ENCODE measurements at places on chromosomes 3 and 15.
A peak's percentile ranks its signal among the peaks of the same experiment; 100 is the strongest.

GRCh38 chr15:87704276-87704675 is 552.3 kb downstream of the NTRK3 start:
- DNase-seq: no peak

DNA sequence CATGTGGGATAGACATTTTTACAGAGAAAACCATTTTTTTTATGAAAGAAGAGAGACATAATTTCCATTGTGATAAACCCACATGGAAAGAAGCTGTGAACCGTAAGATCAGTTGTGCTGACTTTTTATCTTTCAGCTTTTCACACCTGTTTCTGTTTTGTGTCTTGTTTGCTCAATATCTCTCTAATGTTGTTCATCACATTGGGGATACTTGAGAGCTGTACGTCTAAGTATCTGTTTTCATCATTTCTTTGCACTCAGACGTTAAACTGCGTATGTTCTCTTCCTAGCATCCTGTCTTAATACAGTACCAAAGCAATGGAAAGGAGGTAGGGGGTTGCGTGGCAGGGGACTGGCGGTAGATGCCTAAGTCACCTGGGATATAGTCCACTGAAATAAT is 449.0 kb downstream of the NAALADL2 start:
- no peak for DNase-seq

DNA sequence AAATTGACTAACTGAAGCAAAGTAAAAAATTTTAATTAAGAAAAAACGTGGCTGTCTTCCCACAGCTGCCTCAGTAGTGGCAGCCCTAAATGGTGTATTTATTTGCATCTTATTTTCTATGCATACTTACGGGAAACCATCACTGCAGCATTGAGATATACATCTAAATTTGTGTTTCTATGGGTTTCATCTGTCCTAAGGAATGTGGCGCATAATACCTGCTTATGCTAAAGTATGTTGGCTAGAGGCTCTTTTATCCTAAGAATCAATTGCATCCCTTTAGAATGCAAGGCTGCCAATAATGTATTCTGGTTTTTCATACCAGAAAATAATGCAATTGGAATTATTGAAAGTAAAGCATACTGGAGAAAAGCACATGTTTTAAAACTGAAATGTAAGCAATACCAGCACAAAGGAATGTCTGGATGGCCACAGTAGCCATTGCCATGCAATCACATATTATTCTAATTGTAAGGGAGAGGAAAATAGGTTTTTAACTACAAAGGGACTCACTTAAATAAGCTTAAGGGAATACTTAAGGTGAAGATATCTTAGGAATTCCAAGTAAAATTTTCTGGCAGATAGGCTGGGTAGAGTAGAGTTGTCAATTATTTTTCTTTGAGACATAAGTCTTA is 834.5 kb upstream of the NECTIN3 start:
- no peak for DNase-seq

DNA sequence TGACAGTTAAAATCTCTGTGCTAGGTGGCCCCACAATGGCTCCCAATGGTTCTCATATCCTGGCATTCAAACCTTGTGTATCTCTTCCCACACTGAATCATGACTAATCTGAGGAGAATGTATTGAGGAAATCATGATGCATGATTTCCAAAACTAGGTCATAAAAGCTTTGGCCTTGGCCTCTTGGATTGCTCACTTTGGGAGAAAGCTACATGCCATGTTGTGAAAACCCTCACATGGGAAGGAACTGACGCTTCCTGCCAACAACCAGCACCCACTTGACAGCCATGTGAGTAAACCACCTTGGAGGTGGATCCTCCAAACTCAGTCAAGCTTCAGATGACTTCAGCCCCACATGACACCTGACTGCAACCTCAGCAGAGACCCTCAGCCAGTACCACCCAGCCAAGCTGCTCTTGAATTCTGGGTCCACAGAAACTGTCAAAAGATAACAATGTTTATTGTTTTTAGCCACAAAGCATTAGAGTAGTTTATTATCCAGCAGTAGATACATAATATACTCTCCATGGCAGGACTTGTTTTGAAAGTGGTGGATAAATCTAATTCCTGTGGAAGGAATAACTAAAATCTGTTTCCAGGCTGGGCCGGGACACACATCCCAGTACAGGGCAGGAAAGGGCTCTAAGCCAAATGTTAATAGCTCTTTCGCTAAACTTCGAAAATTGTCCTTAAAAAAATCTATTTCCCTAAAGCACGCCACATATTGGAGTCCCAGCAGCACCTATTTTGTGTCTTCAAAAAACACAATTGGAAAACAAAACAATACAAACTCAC is 1.0 kb upstream of the ZNF620 start:
- DNase-seq: no peak

GRCh38 chr15:71775856-71776255 is 34.5 kb upstream of the NR2E3 start:
- DNase-seq: no peak

- DNase-seq: no peak
These were observed 42.9 kb upstream of the RPL32 start for GRCh38 chr3:12884186-12884680.

DNA sequence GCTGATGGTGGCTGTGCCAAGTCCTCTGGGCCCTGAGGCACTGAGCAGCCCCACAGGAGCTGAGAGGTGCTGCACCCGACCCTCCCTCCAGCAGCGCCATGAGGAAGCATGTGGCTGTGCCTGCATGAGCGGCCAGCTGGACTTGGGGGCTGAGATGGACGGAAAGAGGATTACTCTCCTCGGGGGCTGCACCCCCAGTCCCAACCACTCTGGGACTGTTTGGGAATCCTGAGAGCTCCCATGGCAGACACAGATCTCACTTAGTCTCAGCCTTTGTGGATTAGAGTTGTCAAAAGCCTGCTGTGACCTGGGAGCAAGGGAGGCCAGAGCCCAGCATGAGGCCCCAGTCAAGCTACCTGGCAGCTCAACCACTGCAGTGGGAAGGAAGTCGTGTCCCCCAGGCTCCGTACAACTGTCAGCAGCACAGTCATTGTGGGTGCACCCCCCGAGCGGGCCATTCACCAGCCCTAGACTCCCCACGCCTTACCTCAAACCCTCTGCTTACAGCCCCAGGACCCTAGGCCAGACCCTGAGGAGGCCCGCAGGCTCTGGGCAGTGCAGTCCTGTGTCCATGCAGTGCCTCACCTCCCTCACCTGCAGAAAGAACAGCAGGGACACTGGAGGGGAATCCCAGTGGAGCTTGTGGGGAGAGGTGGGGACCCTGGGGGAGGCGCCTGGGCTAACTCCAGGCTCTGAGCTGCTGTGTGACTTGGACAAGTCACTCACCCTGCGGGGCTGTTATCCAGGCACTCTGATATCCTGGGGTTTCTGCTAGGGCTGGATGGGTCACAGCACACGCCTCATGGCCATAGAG is 17.1 kb downstream of the PRR23E start:
- DNase-seq: no peak

- no peak for DNase-seq
These were observed 12.4 kb downstream of the SLC2A2 start for GRCh38 chr3:171013822-171014748.

DNA sequence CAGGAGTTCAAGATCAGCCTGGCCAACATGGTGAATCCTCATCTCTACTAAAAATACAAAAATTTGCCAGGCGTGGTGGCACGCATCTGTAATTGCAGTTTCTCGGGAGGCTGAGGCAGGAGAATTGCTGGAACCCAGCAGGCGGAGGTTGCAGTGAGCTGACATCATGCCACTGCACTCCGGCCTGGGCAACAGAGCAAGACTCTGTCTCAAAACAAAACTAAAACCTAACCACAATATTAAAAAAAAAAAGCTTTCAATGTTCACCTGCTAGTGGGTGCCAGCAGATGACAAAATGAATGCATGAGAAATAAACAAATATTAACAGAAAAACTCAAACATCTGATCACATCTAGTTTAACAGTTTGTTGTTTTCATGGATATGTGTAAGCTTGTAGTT is 9.0 kb downstream of the SLC24A1 start:
- DNase-seq: peak; percentile 65

- no peak for DNase-seq
These were observed 10.9 kb upstream of the MESP1 start for GRCh38 chr15:89761929-89762328.

- DNase-seq: no peak
These were observed at the start of gene CA12 for GRCh38 chr15:63381301-63382204. TSS of gene CA12 (minus strand) at chr15:63381846. CDS start at chr15:63381720, 126 bp downstream.

DNA sequence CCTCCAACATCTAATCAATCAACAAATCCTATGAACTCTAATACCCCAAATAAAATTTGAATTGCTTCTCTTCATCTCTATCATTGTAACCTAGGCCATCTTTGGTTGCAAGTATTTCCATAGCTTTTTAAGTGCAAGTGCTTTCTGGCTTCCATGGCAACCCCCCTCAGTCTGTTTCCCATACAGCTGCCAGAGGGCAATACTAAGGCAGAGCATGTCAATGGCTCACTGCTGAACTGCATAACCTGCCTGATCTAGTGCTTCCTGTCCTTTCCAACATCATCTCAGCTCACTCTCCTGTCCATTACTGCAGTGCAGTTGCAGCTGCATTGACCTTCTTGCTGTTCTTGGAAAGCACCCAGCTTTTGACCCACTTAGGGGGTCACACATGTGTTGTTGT is 198.4 kb downstream of the WNT5A start:
- DNase-seq: no peak

- no peak for DNase-seq
These were observed 2.2 kb downstream of the TFRC start for GRCh38 chr3:196079682-196080081.

DNA sequence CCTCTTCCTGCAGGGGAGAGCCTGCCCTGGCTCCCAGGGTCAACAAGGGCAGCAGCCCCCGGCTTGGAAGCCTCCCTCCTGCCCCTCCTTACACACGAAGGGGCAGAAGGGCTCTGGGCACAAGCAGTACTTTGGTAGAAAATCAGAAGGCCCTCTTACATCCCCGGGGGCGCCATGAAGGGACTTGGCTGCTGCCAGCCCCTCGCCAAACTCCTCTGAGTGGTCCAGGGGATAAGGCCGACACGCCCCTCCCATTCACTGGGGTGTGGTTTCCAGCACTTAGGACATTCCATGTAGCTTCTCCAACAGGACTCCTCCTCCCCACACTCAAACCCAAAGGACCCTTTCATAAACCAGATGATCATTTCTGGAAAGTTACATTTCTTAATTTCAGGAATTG is 1.2 kb upstream of the ST8SIA2 start:
- DNase-seq: no peak

GRCh38 chr3:1783995-1784394 is 314.7 kb upstream of the CNTN4 start:
- no peak for DNase-seq

GRCh38 chr3:55947406-55947805 is 460.3 kb upstream of the WNT5A start:
- no peak for DNase-seq

GRCh38 chr15:90348456-90348855 is 3.6 kb upstream of the ZNF774 start:
- DNase-seq: no peak

DNA sequence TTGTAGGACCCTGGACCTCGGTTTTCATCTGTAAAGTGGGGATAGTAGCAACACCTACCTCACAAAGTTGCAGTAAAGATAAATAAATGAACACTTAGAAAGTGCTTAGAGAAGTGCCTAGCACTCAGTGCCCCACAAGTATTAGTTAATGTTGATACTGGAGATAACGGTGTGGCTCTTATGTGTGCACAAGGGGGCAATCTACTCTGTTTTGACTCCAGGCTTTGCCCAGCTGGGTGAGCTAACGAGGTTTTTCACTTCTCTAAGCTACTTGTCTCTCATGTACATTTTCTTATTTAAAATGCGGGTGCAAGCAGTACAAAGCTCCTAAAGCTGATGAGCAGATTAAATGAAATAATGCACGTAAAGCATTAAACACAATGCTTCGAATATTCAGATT is 193.5 kb upstream of the ICE2 start:
- no peak for DNase-seq

DNA sequence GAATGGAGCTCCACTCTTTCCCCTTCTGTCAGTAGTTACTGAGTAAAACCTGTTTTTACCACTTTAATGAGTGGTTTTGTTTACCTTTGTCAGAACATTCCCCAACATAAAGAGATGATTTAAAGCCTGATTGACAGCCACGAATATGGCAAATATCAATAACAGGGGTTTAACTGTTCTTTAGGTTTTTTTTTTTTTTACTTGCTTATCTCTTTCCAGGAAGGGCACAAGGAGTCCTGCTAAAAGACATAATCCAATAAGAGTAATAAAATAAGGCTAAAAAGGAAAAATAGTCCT is 11.5 kb upstream of the UBE2Q2 start:
- no peak for DNase-seq

DNA sequence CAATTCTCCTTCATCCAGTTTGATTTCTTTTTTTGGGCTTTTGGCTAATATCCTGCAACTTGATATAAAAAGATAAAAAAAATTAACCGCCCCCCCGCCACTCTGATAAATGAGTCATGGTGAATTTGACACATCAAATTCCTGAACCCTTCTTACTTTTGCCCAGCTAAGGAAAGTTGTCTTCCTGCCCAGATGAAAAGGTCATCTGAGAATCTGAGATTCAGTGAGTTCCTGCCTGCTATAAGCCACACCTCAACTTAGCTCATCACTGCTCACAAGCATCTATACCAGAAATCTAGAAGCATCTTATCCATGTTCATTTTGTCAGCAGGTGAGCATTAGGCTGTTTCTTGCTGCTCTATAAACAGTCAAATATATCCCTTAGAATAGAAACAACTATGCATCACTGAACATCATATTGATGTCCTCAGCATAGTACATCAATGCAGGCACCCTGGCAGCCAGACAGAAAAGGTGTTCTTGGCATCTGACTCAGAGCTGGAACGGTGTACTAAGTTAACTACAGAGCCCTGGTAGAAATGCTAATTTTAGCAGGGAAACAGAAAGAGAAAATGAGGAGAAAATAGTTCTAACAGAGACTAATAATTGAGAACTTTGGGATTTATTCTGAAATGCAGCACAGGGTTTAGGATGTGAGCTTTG is 77.1 kb downstream of the SEMA6D start:
- no peak for DNase-seq

GRCh38 chr3:115108614-115109013 is 38.5 kb downstream of the ZBTB20 start:
- DNase-seq: no peak

Measured in T-helper 1 cell (primary cell).